Stimulated activated CD4-positive, alpha-beta T cell treated with anti-CD3 and anti-CD28 coated beads, TNF-alpha, amount 100 ng/mL, for 48 hours (primary cell): ENCODE measurements at places on chromosomes 5 and 9.
A peak's percentile ranks its signal among the peaks of the same experiment; 100 is the strongest.

GRCh38 chr5:132076983-132077382 is 3.4 kb downstream of the CSF2 start:
- no peak for DNase-seq

GRCh38 chr9:106771608-106772007 is 91.4 kb upstream of the ZNF462 start:
- DNase-seq = no peak

- no peak for DNase-seq
Observed at GRCh38 chr9:127507751-127508648, 56.7 kb downstream of the LRSAM1 start.

GRCh38 chr9:127336506-127337352 is 60.2 kb upstream of the SLC2A8 start:
- DNase-seq = no peak

DNA sequence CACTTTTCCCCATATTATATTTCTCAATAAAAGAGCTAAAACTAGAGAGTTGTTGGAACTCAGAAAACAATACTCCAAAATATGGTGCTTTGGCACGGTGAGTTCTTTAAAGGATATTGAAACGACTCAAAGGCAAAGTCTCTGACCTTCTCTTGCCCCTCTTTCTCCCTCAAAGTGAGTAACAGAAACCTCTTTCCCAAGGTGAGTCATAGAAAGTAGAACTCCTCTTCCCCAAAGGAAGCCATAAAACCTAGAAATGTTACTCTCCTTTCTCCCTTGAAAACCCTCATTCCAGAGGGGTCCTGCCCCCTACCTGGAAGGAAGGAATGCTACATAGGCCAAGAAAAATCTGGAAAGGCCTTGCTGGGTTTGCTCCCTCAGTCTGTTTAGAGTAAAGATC is 47.5 kb downstream of the RAPGEF6 start:
- DNase-seq = no peak

DNA sequence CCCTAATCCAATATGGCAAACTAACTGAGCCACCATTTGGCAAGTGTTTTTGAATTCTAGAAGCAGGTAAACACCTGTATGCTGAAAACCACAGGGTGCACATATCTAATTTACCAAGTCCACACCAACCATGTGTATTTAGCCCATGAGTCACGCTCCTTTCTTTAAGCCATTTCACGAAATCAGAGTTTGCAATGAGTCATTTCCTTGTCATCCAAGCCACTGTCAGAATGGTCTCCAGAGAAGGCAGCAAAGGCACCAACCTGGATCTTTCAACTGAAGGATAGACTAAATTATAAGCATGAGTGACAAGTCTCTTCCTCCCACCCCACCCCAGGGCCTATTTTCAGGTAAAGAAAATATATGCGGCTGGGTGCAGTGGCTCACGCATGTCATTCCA is 110.0 kb downstream of the PAX5 start:
- peak; percentile 14 for DNase-seq

DNA sequence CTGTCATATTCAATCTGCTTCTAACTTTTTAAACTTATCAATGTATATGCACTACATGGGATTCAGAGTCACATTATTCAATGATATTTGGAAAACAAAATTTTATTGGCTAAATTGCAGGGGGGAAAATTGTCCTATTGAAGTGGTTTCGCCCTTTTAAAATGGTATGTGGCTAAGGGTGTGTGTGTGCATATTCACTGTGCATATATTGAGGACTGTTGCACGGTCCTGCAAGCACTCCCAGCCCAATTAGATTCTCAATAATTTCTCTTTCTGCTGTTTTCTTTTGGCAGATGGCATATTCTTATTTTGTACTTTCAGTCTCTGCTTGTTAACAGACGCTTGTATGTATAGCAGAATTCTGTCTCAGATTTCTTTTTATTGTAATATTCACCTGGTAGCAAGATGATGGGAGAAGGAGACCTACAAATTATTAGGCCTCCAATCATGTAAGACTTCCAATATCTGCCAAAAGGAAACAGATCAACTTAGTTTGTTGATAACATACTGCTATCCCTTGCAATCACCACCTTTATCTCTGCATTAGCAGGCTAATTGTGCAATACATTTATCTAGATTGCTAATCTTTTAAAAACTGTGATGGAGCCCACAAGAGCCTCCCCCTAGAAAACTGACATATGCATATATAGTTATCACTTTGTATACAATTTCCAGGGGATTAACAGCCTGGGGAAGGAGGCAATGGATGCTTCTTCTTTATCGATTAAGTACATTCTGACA is 411.5 kb downstream of the PLK2 start:
- no peak for DNase-seq

- DNase-seq = no peak
Observed at GRCh38 chr9:112868461-112868860, 22.2 kb downstream of the SLC46A2 start.

- no peak for DNase-seq
Observed at GRCh38 chr5:77318060-77318459, 107.6 kb downstream of the PDE8B start.
